NT2/D1 (cell line): ENCODE measurements at places on chromosomes 4 and X.

GRCh38 chrX:3962511-3963311 lies 249.3 kb upstream of the PRKX start:
- DNase-seq, result peak; percentile 30

DNA sequence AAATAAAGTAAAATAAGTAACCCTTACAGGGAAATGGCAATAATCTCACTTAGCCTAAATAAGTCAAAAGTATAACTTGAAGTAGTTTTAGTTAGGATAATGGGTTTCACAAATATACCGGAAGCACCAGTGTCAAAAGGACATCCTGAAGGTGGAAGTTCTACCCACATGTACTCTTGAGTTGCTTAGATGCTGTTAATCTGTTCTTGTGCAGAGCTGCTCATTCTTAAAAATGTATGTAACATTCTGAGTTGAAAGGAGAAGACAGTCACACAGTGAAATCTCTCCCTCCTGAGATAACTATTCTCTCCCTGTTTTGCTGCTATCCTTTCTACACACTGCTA lies 11.2 kb upstream of the CCNG2 start:
- DNase-seq, result no peak

GRCh38 chr4:150577796-150578195 lies 4.2 kb upstream of the MAB21L2 start:
- no peak for DNase-seq

DNA sequence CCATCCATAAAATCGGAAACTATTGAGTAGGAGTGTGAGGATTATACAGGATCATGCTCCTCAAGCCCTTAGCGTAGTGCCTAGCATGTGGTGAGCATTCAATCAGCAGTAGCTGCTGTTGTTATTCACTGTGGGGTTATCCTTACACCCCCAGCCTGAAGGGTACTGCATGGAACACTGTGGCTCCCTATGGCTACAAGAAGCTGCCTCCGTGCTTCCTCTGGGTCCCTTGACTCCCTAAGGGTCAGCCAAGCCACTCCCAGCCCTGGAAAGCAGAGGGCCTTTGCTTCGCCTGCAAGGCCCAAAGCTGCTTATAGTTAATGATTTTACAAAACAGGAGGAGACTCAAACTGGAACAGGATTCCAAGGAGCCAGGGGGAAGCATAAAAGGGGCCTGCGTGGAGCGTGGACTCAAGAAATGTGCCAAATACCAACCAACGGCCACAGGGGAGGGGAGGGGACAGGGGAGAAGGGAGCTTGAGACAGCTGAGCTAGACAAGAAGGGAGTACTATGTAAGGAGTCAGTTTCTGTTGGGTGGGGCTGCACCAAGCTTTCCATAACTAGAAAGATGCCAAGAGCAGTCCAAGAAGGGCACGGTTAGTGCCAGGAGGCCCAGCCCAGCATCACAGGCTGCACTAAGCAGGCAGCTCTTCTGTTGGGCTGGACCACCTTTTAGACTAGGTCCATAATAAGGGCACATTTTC lies 15.9 kb downstream of the SEPTIN6 start:
- DNase-seq, result no peak

GRCh38 chrX:126733874-126734273 lies 85.7 kb upstream of the PRR32 start:
- DNase-seq, result no peak

- DNase-seq, result no peak
Measured at GRCh38 chr4:32890398-32890797, 2170.2 kb downstream of the PCDH7 start.

DNA sequence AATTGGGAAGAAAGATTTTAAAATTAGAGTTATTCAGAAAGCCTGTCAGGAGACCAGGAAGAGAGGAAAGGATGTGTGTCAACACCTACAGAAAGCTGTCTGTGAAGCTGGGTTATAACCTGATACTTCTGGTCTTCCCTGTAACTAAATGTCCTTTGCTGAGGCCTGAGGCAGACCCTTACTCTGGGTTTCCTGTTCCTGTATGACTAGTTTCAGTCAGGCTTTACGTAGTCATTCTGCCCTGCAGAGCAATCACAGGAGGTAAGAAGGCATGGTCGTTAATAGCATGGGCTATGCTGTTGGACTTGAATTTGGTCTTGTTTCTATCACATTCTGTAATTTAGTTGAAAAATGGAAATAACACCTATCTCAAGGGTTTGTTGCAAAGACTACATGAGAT lies 110.5 kb upstream of the IGFBP7 start:
- DNase-seq, result no peak

DNA sequence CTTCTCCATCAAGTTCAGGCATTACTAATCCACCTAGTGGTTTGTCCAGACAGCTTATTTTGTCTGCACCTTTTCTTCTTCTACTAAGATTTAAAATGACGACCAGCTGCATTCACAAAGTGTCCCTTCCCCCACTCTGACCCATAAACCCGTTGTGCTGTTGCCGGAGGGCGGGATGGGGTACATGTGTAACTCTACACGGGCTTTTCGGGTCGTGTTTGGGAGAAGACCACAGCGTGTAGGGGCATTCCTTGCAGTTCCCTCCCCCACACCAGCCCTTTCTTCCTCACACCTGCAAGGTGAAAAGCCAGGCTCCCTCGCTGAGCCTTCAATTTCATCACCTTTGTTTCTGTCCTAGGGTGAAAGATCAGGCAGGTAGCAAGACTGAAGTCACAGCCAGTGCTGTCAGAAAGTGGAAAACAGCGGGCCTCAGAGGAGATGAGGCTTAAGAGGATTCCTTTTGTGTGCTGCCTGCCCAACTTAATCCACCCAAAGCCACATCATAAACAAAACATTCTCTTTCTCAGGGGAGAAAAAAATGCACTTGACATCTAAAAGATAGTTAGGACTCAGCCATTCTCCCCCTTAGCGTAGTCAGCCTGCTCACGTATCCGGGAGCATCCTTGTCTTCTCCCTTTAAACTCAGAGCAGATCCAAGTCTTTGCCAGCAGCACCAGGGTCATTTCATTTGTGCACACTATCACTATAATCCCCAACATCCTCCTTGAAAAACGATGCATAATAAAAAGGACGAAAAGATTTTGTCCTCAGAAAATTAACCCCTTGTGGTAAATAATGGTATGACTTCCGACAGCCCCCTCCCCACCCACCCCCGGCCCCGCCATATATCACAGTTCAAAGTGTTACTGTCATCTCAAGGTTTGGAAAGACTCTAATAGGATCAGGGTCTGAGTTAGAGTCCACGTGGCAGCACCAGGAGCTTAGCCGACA lies 599.0 kb downstream of the RAB28 start:
- DNase-seq, result no peak

DNA sequence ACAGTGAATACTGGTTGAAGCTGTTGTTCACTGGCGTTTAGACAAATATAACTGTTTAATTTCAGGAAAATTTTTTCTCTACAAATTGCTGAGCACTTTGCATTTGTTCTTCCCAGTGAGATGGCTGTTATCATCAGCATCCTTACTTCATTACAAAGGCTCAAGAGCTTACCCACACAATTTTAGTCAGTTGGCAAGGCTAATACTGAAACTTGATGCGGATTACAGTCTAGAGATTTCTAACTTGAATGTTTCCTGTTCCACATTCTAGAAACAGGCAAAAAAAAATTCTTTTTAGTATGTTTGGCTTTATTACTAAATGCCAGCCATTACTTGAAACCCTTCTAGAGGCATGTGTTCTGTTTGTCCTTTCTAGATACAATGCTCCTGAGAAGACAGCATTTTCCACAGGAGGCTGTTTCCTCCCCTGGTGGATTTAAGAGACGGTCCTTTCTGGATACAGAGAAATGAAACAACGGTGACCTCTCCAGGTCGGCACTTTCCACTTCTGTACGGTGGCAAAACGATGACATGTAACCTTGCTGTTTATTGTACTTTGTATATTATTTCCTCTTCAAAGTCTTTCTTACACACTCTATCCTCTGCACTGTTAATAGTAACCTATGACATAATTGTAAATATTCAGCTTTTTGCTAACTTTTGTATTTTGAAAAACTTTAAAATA lies 80.9 kb downstream of the RFC1 start:
- no peak for DNase-seq

- DNase-seq, result no peak
Measured at GRCh38 chr4:71255976-71256375, 82.8 kb upstream of the SLC4A4 start.

GRCh38 chr4:53748328-53748772 lies 157.1 kb upstream of the LNX1 start:
- no peak for DNase-seq

DNA sequence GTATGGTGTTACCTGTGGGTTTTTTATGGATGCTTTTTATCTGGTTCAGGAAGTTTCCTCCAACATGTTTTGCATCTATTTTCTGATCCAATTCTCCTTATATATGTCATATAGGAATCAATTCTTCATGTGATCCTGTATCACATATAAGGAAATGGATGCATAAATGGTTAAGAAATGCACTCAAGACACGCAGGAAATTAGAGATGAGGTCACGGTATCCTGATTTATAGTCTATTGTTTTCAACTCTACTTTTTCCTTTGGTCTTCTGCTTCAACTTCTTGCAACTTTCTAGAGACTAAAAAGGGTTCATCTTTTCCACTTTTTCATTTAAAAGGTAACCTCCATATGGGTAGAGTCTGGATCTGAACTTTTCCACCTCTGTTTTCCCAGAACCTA lies 33.6 kb upstream of the IL13RA1 start:
- no peak for DNase-seq

- no peak for DNase-seq
Measured at GRCh38 chr4:40310225-40310624, 24.9 kb upstream of the CHRNA9 start.

- DNase-seq, result no peak
Measured at GRCh38 chrX:55480390-55481062, 9.1 kb downstream of the USP51 start.

GRCh38 chrX:123153846-123154335 lies 30.2 kb upstream of the GRIA3 start:
- DNase-seq, result no peak

DNA sequence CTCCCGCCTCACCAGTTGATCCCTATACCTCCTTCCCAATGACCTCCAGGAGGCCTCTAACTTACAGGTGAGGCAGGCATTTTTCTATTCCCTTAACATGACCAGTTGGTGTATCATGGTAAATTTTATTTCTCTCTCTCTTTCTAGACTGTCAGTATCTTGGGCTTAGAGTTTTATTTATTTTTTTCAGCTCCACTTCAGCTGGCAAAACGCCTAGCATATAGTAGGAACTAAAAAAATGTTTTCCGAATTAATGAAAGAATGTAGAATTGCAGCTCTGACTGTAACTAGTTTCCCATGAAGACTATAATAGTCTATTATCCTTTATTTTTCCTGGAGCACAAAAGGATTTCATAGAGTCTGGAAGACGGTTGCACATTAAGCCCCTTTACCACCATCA lies 84.8 kb downstream of the PDE5A start:
- DNase-seq, result no peak

DNA sequence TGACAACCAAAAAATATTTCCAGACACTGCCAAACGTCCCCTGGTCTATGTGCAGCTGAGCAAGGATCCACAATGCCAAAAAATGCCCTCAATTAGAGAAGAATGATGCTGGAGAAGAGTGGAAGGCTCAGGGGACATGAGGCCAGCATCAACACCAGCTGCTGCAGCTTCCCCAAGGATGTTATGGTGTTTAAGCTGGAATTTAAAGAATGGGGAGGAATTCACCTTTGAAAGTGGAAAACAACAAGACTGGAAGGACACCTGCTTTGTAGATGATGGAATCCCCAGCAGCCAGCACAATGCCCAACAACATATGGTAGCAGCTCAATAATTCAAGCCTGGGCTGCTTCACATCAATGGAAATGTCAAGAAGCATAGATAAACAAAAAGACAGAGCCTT lies 20.3 kb upstream of the SMPX start:
- DNase-seq, result peak; percentile 9

- no peak for DNase-seq
Measured at GRCh38 chr4:88522702-88523324, 763 bp downstream of the PYURF start.
